ENCODE measurements at places on chromosomes 2 and 18. TPM values are rescaled to one million over a fixed set of nuclear protein-coding genes. Genes with fewer than 3 reads are reported as not detected.

DNA sequence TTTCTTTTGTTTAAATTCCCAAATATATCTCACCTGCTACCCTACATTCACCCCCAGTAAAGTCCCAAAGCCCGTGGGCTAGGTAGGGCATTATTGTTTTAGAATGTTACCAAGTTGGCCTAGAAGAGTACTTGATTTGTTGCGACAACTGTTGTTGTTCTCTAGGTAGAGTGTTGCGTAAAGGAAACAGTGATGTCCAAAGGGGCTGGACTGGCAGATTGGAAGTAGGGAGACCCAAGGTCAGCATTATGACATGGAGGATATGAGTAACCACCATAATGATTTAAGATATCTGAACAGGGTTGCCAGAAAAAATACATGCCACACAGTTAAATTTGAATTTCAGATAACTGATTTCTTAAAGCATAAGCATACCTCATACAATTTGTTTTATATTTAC lies 39.2 kb downstream of the SCN1A start:
- no peak for DNase-seq

Gene E2F6
- total RNA-seq = 13.4 TPM

- no peak for DNase-seq
Measured at GRCh38 chr18:2917259-2918047, 70.6 kb downstream of the EMILIN2 start.

DNA sequence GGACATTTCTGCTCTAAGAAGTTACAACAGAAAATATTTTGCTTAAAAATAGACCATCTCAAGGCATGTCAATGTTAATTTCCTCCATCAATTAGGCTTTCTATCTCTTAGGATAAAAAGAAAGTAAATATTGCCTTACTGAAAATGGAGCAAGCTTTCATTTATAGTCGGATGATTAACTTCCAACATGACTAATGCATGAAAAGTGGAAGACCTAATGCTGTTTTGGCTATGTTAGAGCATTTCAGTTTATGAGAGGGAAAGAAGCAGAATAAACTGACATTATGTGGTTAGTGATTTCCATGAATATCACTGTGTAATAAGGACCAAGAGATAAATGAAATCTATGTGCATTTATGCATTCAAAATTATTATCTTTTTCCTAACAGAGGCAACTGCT lies 475.2 kb upstream of the UBE2E3 start:
- no peak for DNase-seq

Gene SERPINB11
- not detected for total RNA-seq

GRCh38 chr2:235095569-235095968 lies 143.8 kb downstream of the SH3BP4 start:
- DNase-seq = no peak

Gene ST6GAL2
- total RNA-seq = 1.4 TPM

Gene CNRIP1
- total RNA-seq = 16.2 TPM

- no peak for DNase-seq
Measured at GRCh38 chr2:56372071-56372656, 188.4 kb downstream of the CCDC85A start.
